ENCODE measurements at places on chromosomes 1 and 21.

GRCh38 chr1:27522432-27523336, 32.7 kb upstream of the WASF2 start:
- DNase-seq = no peak

DNA sequence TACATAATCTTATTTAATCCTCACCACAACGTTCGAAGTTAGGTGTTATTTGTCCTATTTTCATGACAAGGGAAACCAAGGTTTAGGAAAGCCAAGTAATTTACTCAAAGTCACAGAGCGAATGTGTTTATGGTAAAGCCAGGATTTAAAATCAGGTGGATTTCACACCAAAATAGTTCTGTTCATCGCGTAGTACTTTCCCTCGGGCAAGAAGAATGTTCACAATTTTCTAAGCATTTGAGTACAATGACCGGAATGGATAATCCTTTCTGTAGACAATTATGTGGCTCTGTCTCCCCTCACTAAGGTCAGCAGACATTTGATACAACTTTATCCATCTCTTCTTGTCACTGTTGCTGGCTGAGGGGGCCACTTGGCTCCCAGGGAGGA, 204.2 kb downstream of the ST6GALNAC3 start:
- DNase-seq = no peak

- DNase-seq = no peak
These were observed 37.8 kb downstream of the SGIP1 start for GRCh38 chr1:66571789-66572188.

DNA sequence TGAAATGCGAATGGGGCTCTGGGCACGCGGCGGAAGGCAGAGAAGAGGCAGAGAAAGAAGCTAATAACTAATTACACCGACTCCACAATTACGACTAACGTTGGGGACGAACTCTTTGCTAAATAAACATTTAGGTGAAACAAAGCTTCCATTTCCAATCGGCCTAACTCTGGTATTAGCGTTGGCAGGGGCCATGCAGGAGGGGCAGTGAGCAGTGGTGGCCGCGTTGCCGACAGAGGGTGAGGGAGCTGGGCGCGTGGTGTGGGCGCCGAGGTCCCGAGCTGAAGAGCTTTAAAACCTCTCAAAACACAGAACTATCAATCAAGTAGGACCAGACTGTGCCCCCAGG, 553 bp upstream of the NDUFV3 start:
- DNase-seq = no peak

- no peak for DNase-seq
These were observed 104.3 kb upstream of the CDC42BPA start for GRCh38 chr1:227422581-227422980.

- no peak for DNase-seq
These were observed 7.4 kb downstream of the CD48 start for GRCh38 chr1:160704250-160704649.

DNA sequence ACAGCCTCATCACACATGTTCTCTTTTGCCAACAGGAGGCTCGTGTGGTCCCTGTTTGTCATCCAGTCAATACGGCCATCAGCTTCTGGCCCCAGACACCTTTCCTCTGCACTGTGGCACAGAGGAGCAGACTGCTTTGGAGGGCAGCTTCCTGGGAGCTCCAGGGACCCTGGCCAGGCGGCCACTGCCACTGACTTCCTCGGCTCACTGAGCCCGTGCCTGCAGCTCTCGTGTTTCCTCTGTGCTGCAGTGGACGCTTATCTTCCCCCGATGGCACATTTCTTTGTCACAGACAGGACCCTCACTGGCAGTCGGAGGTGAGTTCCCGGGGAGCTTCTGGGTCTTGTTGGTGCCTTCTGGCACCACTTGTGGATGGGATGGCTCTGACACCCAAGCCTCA, 67.0 kb upstream of the DIRAS3 start:
- DNase-seq = no peak

DNA sequence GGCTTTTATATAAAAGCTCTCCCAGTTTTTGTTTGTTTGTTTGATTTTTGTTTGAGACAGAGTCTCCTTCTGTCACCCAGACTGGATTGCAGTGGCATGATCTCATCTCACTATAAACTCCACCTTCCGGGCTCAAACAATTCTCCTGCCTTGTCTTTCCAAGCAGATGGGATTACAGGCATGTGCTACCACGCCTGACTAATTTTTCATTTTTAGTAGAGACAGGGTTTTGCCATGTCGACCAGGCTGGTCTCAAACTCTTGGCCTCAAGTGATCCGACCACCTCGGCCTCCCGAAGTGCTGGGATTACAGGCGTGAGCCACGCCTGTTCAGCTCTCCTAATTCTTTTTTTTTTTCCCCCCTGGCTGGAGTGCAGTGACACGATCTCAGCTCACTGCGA, 4.4 kb downstream of the PCAT6 start:
- DNase-seq = no peak

- DNase-seq = no peak
These were observed 46.5 kb upstream of the CNN3 start for GRCh38 chr1:94973309-94973922.

DNA sequence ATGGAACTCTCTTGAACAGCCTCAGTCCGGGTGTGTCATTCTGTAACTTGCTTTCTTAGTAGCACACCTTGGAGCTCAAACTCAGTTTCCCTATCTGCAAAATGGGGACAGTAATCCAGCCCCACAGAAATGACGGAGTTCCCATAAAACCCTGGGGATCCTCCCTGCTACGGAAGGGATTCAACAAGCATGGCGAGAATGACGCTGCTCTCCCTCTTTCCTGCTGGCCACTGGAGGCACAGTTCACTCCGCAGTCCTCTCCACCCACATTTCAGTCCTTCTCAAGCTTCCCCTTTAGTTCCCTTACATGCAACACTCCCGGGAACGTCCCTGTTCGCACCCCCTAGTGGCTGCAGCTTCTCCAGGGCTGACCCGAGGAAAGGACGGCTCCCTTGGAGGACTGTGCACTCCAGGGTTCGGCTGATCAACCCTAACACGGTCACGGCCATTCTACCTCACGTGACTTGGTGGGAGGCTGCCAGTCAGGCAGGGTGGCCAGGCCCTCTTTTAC, 20.6 kb downstream of the RUNX3 start:
- DNase-seq = no peak

DNA sequence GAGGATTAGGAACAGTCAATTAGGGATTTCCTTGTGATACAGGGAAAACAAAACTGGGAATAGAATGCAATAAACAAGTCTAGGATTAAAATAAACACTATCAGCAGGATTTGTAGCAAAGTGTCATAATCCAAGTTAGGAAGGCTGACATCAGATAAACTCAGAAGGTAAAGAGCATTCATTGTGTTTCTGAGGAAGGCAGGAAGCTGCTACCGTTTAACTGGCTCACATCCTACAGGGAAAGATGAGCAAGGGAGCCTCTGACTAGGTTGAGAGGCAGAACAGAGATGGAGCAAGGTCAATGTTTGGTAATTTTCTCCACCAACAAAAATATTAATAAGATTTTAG, 124.7 kb downstream of the POU2F1 start:
- DNase-seq = no peak

DNA sequence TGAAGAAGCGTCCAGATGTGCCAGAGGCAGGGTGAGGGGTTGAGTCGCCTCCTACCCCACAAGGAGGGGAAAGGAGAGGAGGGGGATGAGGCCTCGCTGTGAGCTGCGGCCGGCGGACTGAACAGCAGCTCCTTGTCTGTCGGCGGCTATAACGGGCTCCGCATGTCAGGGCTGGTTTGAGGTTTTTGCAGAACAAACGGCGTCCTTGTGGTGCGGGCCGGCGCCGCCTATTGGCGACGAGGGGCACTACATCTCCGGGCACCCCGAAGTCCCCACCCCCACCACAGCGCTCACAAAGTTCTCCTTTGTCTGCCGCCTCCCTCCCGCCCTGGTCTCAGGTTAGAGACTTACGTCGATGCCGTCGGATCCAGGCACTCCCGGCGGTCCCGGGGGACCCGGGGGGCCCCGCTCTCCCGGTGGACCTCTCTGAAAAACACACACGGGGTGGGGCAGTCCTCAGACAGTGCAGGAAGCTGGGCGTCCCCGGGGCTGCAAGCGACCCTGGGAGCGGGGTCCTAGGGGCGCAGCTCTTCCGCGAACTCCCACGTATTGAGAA, 1.8 kb downstream of the COL9A2 start:
- DNase-seq = peak; percentile 68

DNA sequence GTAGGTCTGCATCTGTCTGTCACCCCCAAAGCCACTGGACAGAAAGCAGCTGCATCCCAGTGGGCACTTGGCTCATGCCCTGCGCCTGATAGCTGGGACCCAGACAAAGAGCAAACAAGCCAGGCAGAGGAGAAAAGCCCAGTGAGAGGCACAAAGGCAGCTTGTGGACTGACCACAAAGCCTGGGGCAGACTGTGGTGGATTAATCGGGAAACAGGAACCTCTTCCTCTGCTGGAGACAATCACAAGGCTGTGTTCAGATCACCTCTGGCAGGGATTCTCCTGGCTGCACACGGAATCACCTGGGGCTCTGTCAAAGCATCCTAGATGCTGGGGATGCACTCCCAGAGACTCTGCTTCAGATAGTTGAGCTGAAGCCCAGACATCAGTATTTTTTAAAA, 15.2 kb upstream of the GJB5 start:
- DNase-seq = no peak

DNA sequence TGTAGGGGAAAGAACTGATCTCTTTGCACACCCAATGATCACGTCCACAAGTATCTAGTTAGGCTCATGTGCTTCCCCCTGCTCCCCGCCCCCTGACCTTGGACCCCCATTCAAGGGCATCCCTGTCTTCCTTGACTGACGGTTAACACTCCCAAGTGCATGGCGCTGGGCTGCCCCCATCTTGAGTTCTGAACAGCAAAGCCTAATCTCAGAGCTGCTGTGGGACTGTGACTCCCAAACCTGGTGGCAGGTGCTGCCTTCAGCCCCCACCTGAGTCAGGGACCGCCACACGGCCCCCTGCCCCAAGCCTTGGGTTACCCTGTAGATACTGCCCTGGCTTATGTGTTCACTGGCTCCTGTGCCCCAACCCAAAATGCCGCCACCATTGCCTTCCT, 925 bp downstream of the TNNI1 start:
- DNase-seq = no peak

All from NCI-H2081 treated with DMSO at 0.1 percent for 48 hours (cell line).